Thymus (tissue), 14 donors: ENCODE measurements at places on chromosomes 7 and 10. TPM values are rescaled to one million over a fixed set of nuclear protein-coding genes. Genes with fewer than 3 reads are reported as not detected.
A peak's percentile ranks its signal among the peaks of the same experiment; 100 is the strongest.

The COL26A1 gene
- 3.0 TPM for total RNA-seq

The NYAP1 gene
- 0.24 TPM for total RNA-seq

The PTPN20 gene
- total RNA-seq = 1.2 TPM

GRCh38 chr7:115693779-115694178 is 336.8 kb downstream of the TFEC start:
- no peak for DNase-seq

DNA sequence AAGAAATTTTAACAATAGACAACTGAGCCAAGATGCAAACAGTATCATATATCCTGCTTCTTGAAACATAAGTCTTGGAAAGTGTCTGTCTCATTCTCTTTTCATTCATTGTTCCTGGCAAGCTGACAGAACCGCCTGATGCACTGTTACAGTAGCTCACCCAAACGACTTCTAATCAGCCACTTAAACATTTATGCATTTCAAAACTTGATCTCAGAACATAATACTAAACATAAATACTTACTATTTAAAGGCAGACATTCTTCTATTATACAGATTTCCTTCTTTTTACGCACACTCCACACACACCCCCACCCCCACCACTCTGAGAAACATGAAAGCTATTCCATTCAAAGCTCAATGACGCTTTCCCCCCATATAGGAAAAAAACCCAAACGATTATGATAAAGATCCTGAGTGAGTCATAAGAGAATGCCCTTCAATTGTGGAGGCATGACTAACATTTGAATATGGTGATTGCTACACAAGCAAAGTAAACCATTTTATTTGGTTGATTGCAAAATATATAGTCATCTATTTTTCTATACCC is 30.5 kb downstream of the SHTN1 start:
- DNase-seq = peak; percentile 0

DNA sequence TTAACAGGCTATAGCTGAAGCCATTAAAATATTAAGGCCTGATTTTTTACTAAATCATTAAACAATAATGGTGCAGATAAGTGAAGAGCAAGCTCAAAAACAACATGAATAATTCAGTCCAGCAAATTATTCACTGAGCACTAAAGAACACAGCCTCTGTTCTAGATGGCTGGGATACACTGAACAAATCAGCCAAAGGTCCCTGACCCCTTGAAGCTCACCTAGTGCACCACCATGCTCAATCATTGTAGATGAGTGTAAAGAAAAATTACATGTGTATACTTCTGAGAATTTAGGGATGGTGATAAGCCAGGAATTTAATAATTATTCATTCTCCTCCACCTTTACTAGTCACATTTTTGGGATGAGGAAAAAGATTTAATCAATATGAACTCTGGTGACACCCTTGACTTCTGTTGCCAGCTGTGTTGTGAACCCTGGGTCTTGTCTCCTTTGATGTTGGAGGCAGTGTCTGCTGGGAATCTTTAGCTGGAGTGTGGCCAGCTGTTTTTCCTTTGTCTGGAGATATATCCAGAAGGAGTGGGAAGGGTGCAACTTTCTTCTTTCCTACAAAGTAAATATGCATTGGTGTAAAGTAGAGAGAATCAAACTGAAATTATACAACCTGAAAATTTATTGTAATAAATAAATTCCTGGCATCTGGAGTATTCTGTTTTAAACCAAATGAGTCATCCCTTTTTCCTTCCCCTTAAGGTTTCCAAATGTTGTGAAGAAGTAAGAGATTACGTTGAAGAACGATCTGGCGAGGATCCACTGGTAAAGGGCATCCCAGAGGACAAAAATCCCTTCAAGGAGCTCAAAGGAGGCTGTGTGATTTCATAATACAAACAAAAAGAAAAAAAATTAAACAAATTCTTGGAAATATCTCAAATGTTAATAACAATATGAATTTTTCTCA is 4.0 kb downstream of the GNGT1 start:
- no peak for DNase-seq

GRCh38 chr10:74329873-74330272 is 178.9 kb downstream of the ADK start:
- DNase-seq = no peak
